ENCODE measurements at places on chromosomes 4 and X.
A peak's percentile ranks its signal among the peaks of the same experiment; 100 is the strongest.

DNA sequence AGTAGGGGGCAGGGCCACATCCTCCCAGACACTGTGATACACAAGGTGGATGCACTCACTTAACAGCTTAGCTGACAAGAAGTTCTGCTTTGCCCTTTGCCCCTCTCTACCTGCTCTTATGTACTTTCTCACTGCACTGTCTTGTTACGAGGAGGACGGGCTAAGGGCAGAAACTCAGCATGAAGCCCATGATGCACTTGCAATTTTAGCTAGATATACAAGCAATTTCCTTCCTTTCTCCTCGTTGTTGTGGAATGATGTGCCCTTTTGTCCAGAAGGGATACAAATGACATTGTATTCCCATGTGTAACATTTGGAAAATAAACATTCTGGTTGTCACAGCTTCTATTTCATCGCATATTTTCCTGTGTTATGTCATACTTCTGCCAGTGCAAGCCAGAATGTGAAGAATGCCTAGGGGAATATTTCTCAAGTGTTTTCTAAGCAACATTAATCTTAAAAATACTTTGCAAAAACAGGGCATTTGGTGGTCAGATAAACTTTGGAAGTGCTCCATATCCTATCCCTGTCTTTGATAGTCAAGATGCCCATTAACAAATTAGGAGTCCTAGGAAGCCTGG lies 47.2 kb downstream of the MAOA start:
- peak; percentile 1 for DNase-seq

DNA sequence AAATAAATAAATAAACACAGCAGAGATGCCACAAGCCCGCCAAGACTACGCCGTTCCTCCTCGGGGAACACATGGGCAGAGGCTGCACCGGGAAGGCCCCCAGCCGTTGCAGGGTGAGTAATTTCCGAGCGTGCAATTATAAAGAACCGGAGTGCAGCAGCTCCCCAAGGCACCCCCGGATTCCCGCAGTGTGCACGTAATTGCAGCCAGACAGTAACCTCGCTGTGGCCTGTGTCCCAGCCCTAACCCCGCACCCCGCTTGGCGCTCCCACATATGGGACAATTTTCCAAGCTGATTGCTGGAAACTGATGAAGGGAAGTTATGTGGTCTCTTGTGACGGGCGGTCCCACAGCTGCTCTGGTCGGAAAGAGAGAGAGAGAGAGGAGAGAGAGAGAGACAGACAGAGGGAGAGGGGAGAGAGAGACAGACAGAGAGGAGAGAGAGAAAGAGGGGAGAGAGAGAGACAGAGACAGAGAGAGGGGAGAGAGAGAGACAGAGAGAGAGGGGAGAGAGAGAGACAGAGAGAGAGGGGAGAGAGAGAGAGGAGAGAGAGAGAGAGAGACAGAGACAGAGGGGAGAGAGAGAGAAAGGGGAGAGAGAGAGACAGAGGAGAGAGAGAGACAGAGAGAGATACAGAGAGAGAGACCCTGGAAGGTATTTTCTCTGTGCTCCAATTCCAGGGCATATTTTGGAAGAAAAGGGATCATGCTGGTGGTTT lies 275.4 kb downstream of the SHOX start:
- no peak for DNase-seq

- no peak for DNase-seq
Observed at GRCh38 chr4:147244786-147245185, 236.1 kb upstream of the EDNRA start.

DNA sequence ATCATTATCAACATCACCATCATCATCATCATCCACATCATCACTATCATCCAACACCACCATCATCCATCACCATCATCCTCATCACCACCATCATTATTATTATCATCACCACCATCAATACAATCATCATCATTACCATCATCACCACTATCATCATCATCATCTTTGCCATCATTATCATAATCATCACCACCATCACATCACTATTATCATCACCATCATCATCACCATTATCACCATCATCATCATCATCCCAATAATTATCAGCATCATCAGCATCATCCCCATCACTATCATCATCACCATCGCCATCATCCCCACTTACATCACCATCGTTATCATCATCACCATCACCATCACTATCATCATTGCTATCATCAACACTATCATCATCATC lies 1021.9 kb upstream of the PRKX start:
- no peak for DNase-seq

DNA sequence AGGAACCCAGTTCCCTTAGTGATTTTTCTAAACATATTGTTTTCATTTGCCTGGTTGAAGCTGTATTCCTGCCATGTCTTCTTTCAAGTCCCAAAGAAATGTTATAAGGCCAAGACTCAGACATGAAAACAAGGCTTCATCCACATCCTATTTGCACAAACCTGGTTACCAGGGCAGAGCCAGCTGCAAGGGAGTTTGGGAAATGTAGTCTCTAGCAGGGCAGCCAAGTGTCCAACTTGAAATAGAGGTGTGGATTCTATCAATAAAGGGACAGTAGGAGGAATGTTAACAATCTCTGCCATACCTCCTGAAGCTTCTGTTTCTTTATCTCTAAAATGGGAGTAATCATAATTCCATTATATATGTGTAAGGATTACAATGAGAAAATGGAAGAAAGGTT lies 56.6 kb downstream of the INTS12 start:
- DNase-seq, result no peak

DNA sequence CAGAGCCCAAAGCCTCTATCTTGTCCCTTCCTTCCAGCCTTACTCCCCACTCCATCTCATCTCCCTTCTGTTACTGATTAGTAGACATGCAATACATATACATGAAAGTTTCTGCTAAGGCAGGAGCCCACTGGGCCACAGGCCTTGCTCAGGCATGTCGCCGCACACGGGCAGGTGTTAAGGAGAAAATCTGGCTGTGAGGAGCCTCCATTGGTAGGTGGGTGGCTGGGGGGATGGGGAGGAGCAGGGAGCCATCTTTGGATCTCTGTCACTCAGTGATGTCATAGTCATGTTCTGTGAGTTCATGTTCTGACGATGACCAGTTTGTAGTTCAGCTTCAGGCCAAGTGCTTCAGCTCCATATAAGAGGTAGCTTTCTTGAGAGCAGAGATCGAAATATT lies 2.9 kb upstream of the HMGB3 start:
- DNase-seq, result no peak

DNA sequence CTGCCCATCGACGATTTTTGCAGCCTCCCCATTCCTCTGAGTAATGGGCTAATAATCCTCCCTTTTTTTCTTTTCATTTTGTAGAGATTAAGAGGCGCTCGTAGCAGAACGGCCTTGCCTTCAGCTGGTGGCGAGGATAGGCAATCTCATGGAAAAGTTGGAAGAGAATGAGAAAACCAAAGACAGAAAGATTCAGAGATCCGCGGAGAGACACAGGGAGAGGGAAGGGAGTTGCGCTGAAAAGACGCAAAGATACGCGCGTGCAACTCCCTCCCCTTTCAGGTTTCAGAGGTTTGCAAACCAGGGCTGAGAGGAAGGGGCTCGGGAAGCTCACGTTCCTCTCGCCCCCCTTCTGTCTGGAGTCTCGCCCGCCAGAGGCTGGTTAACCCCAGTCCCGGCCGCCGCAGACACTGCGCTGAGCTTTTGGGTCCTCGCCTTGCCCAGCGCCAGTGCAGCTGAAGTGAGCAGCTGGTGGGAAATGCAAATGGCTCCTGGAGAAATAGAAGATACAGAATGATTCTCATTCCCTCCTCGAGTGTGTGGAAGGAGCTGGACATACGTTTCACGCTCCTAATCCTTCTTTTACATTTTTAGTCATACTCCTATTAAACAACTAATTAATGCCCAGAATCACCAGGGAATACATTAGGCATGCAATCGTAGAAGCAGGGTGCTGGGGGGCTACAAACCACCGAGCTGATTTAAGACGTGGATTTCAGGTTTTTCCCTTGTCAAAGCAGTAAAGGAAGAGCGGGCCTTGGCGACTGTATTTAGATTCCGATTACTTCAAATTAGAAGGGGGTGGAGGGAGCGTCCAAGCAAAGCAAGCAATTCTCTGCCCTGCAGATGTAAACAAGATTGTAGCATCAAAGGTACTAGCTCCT lies 16.6 kb upstream of the PITX2 start:
- DNase-seq, result no peak

GRCh38 chrX:39836802-39837420 lies 260.8 kb downstream of the BCOR start:
- DNase-seq, result no peak

GRCh38 chr4:145626623-145626982 lies 7.4 kb downstream of the MMAA start:
- no peak for DNase-seq

DNA sequence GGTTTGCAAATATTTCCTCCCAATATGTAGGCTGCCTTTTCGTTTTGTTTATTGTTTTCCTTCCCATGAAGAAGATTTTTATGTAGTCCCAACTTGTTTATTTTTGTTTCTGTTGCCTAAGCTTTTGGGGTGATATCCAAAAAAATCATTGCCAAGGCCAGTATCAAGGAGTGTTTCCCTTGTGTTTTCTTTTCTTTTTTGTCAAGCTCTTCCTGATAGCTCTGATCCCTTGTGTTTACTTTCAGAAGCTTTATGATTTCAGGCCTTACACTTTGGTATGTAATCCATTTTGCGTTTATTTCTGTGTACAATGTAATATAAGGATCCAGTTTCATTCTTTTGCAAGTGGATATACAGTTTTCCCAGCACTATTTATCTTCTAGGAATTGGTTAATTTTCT lies 93.9 kb downstream of the KLHL13 start:
- no peak for DNase-seq

- DNase-seq, result no peak
Observed at GRCh38 chrX:56025872-56026571, 206.1 kb upstream of the KLF8 start.

GRCh38 chr4:183507925-183508696 lies 3.3 kb downstream of the ING2 start:
- DNase-seq, result no peak

GRCh38 chrX:12390301-12390700 lies 252.0 kb downstream of the FRMPD4 start:
- peak; percentile 21 for DNase-seq

DNA sequence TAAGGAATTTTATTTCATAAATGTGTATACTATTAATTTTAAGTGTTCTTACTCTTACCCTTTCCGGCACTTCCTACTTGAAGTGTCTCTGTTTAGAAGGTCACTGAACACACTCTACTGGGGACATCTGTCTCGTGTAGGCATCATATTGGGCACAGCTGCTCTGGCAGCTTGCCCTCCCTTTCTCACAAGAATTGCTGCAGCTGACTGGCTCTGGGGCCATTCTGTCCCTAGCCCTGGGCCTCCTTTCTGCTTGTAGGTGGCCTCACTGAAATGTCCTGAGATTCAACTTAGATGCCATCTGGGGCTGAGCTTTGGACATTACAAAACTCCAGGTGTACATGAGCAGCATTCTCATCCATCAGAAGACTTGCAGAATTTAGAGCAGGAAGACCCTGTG lies 49.6 kb downstream of the SMAD1 start:
- no peak for DNase-seq

- peak; percentile 56 for DNase-seq
Observed at GRCh38 chr4:113810906-113811305, 49.4 kb upstream of the CAMK2D start.

- no peak for DNase-seq
Observed at GRCh38 chrX:132373610-132374009, 115.2 kb downstream of the MBNL3 start.

- DNase-seq, result no peak
Observed at GRCh38 chrX:23879380-23880090, 28.2 kb downstream of the APOO start.

GRCh38 chr4:134201216-134202161 lies at the start of gene PABPC4L:
Gene PABPC4L, minus strand, starts transcription at chr4:134201789. Its CDS starts 770 bp downstream, at chr4:134201019.
- DNase-seq, result peak; percentile 41

DNA sequence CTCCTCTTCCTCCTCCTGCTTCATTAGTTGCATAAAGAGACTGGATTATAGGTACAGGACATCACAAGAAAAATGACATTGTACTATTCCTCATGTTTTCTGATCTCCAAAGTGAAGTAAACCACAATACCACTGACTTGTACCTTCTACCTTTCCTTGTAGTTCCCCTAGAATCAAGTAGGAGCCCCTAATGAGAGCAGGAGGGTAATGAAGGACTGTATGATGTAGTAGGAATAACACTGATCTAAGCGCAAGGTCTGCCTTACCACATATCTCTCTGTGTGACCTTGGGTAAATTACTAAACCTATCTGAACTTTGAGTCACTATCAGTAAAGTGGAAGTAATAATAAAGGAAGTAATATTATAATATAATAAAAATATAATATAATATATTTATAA lies 3.6 kb downstream of the VSIG4 start:
- no peak for DNase-seq

GRCh38 chr4:158068068-158068467 lies 104.8 kb downstream of the GASK1B start:
- peak; percentile 14 for DNase-seq

- DNase-seq, result no peak
Observed at GRCh38 chr4:24668956-24669355, 84.6 kb upstream of the DHX15 start.

GRCh38 chrX:1743663-1744062 lies 128.8 kb downstream of the ASMT start:
- DNase-seq, result no peak

DNA sequence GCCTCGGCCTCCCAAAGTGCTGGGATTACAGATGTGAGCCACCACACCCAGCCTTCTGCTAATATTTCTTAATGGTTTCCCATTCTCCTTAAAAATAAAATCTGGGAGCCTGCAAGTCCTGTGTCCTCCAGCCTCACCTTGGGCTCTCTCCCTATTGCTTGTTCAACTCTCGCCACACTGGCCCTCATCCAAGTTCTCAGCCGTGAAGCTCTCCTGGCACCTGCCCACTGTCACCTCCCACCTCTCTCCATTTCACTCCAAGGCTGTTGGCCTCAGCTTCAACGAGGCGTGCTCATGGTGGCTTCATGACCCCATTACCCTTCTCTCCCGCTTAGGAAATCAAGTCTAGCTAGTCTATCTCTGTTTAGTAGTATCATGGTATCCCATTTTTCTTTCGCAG lies 9.5 kb upstream of the ETNPPL start:
- DNase-seq, result no peak

DNA sequence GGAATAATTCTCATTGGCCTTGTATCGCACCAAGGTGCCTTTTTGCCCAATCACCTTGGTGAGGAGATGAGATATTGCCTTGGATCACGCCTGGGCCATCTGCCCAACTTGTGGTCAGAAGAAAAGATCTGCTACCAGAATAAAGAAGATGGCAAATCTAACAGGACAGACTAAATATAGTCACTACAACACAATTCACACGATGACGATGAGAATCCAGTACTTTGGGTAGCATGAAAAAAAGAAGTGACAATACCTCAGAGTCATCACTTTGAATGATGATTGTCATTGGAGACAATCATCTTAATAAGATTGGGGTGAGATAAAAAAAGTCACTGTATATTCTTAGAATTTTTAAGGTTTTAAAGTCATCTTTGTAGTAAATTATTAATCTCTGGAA lies 7.3 kb upstream of the MSL3 start:
- no peak for DNase-seq

- no peak for DNase-seq
Observed at GRCh38 chr4:16508968-16509367, 282.7 kb upstream of the TAPT1 start.

All from GM03348 (cell line).